G401 (cell line): ENCODE measurements at places on chromosomes 11 and 22. TPM values are rescaled to one million over a fixed set of nuclear protein-coding genes. Genes with fewer than 3 reads are reported as not detected.

GRCh38 chr11:58392746-58393145, 13.9 kb downstream of the OR5B3 start:
- DNase-seq = no peak

DNA sequence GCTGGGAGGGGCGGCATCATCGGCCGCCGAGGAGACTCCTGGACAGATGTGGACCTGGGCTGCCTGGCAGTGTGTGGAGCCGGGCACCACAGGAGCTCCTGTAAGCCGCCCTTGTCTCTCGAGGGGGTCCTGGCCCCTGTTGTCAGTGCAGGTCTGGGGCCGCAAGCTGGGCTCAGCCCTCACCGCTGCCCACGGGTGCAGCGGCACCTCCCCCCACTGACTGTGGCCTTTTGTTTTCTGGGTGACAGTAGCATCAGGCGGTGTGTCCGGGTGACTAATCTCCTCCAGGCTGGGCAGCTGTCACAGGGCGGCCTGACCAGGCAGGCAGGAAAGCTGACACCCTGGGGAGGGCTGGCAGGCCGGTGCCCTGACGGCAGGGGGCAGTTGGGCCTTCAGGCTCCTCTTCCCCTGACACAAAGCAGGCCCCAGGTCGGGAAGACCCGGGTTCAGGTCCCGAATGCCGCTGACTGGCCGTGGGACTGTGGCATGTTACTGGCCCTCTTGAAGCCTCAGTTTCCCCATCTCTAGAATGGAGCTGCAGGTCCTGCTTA, 16.3 kb downstream of the DGKZ start:
- DNase-seq = no peak

DNA sequence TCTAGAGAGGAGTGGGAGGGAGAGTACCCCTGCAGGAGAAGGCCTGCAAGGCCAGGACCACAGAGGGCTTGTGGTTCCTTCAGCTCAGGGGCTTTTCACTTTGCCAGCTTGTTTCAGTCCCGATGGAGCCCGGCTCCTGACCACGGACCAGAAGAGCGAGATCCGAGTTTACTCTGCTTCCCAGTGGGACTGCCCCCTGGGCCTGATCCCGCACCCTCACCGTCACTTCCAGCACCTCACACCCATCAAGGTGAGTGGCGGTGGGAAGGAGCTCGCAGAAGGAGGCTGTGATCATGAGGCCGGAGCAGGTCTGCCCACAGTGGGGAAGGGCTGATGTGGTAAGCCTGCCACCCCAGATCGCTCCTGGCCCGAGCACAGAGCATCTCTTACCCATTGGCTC, 13.5 kb downstream of the ACP2 start:
- peak; percentile 56 for DNase-seq

PRPF19 gene
- total RNA-seq = 121 and 165 TPM in 2 replicates

CNTF gene
- 0.75 and 2.0 TPM in 2 replicates for total RNA-seq

KDM4D gene
- total RNA-seq = 2.7 and 4.9 TPM in 2 replicates

KCNE3 gene
- not detected in 2 replicates for total RNA-seq

TRIM22 gene
- 1.3 and 1.7 TPM in 2 replicates for total RNA-seq

TIMP3 gene
- not detected in 2 replicates for total RNA-seq

DEFB131B gene
- not detected in 2 replicates for total RNA-seq
